CMK (cell line): ENCODE measurements at places on chromosomes 11 and 22.

DNA sequence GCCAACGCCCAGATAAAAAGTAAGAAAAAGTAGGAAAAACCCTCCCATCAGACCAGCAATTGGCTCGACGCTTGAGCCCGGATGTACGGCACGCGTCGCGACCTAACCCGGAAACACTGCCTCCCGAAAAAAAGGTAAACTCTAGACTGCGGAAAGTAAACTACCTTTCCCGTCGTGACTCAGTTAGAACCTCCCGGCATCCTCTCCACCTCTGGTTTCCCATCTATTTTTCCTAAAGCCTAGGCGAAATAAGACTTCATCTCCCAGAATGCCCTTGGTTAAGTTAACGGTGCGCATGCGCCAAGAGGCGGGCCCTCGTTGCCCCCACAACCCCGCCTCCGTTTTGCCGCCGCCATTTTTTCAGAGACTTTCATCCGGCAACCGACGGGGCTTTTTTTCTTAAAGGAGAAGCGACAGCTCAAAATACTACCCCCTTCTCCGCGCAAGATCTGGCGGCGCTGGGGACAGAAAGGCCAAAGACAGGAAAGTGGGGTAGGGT, 678 bp upstream of the ZFP91 start:
- peak; percentile 80 for DNase-seq

DNA sequence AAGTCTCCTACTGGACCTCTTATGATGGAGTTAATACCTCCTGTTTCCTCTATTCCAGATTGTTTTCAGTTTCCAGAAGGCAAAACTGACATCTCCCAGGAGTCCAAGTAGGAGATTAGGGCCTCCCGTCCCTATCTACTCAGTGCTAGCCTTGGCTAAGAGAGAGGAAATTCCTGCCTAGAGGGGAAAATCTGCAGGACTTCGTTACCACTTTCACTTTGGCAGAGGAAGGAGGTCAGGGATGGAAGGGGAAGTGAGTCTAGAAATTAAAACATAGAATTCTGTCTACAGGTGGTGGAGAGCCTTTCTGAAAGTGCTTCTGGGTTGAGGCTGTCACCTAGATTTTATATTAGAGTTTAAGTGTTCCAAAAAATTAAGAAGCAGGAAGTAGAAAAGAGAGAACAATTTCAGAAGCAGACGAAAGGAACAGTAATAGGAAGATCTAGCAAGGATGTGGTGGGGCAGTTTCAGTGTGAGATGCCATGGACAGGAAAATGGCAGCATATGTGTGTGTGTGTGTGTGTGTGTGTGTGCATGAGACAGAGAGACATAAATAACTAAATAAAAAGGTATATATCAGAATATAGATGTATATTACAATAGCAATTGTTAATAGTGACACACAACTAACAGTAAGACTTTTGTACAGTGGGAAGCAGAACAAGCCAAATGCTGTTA, 2.4 kb upstream of the TRIM68 start:
- no peak for DNase-seq

DNA sequence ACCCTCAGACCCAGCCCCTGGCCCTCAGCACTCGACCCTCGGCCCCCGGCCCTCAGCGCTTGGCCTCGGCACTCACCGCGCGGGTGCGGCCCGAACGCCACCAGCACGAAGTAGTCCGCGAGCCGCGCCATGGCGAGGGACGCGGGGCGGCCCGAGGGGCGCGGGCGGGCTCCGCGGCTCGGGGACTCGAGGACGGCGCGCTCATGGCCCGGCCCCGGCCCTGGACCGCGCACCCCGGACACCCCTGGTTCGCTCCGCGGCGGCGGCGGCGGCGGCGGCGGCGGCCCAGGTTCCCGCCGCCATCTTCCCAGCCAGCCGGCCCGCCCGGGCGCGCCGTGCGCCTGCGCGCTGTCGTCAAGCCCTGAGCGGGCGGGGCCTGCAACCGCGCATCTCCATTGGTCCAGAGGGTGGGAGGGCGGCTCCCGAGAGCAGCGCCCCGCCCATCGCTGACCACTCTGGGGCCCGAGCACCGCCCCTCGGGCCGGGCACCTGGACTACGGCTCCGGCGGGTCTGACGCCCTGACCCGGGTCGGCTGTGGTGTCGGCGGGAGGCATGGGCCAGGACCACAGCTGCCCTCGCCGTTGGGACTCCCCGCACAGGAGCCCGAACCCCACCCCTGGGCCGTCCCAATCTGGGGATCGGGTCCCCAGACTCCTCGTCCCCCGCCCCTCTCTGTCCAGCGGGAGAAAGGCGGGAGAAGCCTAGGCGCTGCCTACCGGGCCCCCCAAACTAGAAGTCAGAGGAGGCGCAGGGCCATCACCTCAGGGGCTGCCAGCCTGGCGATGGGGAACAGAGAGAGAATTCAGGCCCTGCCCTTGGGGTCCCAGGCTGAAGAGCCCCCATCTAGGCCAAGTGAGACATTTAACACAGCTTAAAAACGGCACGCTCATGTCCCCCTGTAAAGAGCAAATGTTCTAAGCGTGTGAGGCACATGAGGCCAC, at the start of gene SBF1:
Gene SBF1, minus strand, starts transcription at position 326 of the 942 bp plus-strand sequence. Its CDS starts 195 bp downstream, at position 131.
- peak; percentile 72 for DNase-seq

DNA sequence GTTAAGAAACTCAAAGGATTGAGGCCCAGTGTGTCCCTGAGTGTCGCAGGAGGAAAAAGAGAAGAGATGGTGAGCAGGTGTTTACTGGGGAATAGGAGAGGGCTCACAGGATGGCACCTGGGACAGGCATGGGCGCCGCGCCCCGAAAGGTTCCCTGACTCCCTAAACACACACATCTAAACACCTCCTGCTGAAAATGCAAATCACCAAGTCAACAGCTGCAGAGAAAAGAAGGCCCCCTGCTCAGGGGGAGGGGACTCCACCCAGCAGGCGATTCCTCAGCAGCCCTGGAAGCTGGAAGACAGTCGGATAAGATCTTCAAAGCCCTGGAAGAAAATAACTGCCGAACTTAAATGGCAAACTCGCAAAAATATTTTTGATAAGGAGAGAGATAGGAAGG, 377.2 kb downstream of the BRD1 start:
- no peak for DNase-seq

GRCh38 chr11:42249956-42250355, 790.5 kb upstream of the LRRC4C start:
- no peak for DNase-seq

DNA sequence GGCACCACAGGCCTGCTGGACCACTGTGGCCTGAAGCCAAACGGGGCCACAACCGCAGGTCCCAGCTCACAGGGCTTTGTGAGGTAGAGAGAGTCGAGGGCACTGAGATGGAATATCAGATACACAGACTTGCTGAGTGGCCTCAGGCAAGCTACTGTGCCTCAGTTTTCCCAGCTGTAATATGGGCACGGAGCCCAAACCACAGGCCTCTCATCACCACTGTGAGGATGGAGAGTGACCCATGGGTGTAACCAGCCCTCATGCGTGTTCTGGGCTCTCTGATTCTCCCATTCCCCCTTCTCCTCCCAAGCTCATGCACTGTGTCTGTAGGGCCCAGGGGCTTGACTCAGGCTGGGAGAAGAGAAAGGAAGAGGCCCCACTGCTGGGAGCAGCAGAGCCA, 4.2 kb downstream of the UNC93B1 start:
- no peak for DNase-seq

DNA sequence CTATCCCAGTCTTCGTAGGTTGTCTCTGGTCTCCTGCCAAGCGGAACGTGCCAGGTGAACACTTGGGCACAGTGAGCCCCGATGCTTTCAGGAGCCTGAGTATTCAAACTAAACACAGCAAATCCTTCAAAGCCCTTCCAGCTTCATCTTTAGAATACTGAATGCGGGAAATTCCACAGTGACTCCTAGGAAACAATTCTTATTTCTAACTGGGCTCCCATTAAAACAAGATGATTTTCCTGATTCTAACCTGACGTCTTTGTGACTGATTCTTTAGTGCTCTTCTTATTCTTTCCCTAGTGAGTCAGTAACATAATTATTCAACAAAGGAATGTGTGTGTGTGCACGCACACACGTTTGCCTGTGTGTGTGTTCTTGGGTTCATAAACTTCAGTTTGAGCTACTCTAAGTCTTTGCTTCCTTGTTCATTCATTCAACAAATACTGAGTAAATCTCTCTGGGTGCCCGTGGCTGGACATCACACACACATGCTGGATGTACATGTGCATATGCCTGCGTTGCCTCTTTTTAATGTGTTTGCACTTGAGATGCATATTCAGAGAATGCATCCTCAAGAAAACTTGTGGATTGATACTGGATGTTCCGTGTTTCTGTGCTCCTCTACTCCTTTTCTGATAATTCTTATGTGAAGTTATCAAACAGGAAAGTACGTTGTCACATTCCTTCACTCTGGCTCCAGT, 134.5 kb downstream of the WNT7B start:
- no peak for DNase-seq

GRCh38 chr11:121494355-121495099, 41.8 kb upstream of the SORL1-AS1 start:
- DNase-seq = no peak

GRCh38 chr22:41468381-41469217, at the start of the genes ACO2 and PHF5A:
ACO2 (plus strand) TSS chr22:41469117; CDS start chr22:41469147, 30 bp downstream.
PHF5A (minus strand) TSS chr22:41468692; CDS start chr22:41468653, 39 bp downstream.
- peak; percentile 85 for DNase-seq

- DNase-seq = no peak
Observed at GRCh38 chr11:60504219-60504905, 10.8 kb upstream of the MS4A13 start.

DNA sequence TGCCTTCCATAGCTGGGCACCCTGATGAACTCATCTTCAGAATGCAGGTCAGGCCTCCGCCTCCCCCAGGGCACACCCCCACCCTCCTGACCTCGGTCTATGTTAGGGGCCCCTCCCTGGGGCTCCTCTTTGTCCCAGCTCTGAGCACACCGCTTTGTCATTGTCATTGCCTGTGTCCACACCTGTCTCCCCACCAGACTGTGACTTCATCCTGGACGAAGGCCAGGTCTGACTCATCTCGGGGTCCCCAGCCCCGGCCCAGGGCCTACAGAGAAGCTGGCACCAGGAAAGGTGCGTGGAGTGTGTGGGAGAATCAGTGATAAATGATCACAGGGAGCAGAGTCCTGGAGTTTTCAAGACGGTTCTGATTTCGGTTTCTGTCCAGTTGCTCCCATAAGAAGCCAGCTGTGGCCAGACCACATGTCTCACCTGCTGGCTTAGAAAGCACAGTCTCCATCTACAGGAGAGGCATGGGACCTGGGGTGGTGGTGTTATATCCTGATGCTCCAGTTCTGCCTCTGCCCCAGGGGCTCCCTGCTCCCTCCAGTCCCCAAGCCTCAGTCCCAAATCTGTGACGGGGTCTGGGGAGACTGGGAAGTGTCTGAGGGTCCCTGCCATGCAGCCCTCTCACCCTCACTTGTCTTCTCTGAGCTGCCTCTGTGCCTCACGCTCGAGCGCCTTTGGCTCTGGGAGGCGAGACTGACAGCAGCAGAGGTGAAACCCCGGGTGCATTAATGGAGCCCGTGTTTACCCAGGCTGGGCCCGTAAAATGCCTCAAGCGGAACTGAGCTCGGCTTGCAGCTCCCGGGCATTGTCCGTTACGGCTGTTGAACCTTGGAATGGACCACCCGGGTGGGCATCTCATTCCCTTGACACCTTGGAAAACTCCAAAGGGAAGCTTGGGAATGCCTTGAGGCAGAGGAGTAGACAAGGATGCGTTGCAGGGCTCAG, 85.5 kb upstream of the WNT11 start:
- no peak for DNase-seq

GRCh38 chr22:45272498-45272897, 12.3 kb upstream of the UPK3A start:
- no peak for DNase-seq

DNA sequence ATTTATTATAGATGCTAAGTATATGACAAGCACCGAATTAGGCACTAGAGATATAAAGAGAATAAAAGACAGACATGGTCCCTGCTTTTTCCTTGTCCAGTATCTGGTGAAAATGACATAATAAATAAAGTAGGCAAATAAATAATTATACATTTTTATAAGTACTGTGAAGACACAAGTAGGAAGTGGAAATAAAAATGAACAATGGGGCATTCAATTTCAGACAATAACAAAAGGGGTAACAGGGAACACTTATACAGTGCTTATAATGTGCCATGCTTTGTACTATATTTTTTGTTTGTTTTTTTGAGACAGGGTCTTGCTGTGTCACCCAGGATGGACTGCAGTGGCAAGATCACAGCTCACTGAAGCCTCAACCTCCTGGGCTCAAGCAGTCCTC, 4.3 kb downstream of the KBTBD3 start:
- DNase-seq = no peak

DNA sequence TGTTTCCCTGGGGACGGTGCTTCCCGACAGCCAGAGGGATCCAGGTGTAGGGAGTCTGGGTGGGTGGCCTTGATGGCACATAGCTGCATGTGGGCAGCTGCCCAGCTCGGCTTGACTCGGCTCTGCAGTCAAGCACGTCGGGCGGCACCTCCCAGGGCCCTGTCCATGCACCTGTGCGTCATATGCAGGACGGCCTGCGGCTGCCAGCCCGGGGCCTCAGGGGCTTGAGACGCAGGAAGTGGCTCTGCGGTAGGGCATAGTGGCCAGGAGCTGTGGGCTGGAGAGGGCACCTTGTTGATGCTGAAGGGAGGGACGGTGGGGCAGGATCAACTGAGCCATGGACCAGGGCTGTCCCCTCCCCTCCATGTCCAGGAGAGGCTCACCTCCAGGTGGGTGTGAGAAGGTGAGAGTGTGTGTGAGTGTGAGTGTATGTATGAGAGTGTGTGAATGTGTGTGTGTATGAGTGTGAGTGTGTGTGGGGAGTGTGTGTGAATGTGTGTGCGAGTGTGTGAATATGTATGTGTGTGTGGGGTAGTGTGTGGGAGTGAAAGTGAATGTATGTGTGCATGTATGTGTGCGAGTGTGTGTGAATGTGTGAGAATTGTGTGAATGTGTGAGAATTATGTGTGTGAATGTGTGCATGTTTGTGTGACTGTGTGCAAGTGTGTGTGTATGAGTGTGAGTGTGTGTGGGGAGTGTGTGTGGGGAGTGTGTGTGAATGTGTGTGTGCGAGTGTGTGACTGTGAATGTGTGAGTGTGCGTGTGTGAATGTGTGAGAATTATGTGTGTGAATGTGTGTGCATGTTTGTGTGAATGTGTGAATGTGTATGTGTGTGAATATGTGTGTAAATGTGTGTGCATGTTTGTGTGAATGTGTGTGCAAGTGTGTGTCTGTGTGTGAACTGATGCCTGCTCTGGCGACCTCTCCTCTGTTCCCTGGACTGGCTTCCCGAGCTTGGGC, 5.7 kb upstream of the SUN2 start:
- no peak for DNase-seq

GRCh38 chr22:48021991-48022401, 1259.5 kb downstream of the TBC1D22A start:
- no peak for DNase-seq

- DNase-seq = no peak
Observed at GRCh38 chr11:37449146-37449545, 851.1 kb upstream of the RAG2 start.

DNA sequence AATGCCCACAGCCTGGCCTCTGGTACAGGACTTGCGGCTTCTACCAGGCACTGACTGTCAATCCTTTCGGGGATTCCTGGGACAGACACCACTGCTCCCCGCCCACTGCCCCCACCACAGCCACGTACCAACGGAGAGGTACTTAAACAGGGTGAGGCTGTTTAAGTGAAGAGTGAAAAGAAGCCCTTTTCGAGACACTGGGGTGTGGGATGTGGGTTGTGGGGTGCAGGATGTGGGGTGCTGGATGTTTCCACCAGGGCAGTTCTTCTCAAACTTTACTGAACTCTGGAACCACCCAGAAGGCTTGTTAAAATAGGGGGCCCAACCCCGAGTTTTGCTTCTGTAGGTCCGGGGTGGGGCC, 34.2 kb upstream of the PRR5 start:
- DNase-seq = no peak

- DNase-seq = peak; percentile 29
Observed at GRCh38 chr11:10556590-10556989, 11.9 kb downstream of the LYVE1 start.

- no peak for DNase-seq
Observed at GRCh38 chr22:29757096-29757495, 9.7 kb downstream of the ZMAT5 start.

GRCh38 chr22:37416827-37417226, 10.5 kb downstream of the ELFN2 start:
- peak; percentile 38 for DNase-seq
